NCI-H187 (cell line): ENCODE measurements at places on chromosomes 16 and 17.

DNA sequence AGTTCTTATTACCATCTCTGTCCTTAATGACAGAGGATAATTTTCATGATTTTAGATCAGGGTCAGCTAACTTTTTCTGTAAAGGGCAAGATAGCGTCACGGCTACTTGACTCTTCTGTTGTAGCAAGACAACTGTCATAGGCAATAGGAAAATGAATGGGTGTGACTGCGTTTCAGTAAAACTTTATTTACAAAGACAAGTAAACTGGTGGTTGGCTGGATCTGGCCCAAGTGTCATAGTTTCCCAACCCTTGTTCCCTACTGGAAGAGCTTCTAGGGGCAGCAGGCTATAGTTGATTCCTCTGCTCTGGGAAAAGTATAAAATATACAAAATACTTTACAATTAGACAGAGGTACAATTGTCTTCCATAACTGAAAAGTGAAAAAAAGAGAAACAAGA, 50.6 kb upstream of the VPS4A start:
- DNase-seq: no peak

DNA sequence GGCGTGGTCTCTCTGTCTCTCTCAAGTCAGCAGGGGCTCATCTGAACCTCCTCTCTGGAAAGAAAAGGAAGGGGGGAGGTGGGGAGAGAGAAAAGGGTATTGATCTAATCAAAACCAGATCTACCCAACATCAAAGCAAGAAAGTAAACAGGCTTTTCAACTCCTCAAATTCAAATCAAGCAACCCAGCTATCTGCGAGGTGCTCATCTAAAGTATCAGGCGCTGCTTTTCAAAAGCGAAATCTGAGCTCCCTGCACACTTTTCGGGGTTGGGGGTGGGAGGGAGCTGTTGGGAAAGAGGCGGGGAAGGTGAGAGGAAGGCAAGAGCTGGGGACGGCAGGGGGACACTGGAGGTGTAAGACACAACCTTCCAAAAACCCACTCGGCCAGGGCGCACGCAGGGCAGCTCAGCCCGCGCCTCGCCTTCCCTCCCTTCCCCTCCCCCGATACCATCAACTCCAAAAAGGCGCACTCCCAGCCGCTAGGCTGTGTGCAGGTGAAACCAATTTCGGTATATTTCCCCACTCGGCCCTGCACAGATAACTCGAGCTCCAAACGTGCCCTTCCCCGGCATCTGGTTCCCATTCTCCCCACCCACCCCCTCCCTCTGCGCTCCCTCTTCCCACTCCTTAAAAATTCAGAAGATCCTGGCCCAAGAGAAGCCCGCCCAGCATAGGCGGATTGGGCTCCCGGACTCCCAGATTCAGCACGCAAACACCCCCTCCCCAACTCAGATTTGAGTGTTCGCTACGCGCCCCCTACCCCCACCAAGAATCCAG, 2.6 kb downstream of the AXIN2 start:
- DNase-seq: no peak

GRCh38 chr17:19024101-19025078, 19.8 kb upstream of the FAM83G start:
- no peak for DNase-seq

DNA sequence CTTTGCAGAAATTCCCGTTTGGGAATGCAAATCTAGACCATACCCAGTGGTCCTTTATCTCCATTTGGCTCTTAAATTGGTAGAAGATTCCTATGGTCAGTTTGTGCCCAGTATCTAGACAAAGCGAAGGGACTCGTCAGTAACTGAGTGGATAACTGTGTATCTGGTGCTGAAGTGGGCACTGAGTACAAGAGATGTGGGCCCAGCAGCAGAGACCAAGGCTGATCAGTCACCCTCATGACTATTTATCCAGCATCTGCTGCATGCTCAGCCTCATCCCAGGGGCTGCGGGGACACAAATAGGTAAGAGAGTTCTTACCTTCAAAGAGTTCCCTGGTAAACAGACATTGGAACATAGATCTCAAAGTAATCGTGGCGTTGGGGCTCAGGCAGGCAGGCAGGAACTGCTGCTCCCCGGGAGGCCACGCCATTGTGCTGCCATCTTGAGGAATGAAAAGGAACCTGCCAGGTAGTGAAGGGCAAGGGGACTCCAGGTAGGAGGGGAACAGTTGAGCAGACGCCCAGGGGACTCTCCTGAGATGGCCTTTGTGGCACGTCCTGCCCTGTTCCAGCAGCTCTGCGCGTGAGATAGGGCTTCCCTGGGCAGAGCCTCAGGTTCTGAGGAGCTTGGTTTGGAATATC, 10.3 kb downstream of the NT5M start:
- DNase-seq: no peak

- no peak for DNase-seq
These were observed 59.2 kb downstream of the TEX14 start for GRCh38 chr17:58632324-58633314.

GRCh38 chr16:79677799-79678530, 77.4 kb upstream of the MAF start:
- no peak for DNase-seq

GRCh38 chr17:55383771-55384642, 37.6 kb downstream of the MMD start:
- no peak for DNase-seq

GRCh38 chr17:27567563-27567859, 63.5 kb upstream of the LGALS9 start:
- no peak for DNase-seq

GRCh38 chr17:46940692-46941404, 17.9 kb downstream of the GOSR2 start:
- peak; percentile 55 for DNase-seq

DNA sequence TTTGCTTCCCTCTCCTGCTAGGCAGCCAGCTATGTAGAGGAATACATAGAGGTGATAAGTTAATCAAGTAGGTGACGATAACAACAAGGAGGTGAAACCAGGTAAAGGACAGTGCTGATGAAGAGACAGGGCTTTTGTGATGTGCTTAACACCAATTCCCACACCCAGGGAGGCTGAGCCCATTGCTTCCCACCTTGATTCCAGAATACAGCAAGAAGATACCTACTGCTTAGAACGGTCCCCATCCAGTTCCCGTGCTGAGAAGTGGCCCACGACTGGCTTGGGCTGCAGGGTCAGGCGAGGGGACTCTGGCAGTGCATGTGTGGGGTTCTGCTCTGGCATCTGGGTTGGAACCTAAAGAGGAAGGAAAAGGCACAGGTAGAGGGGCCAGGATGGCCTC, 16.1 kb upstream of the GFAP start:
- no peak for DNase-seq

- DNase-seq: no peak
These were observed 1.5 kb upstream of the NUDT16L1 start for GRCh38 chr16:4691666-4692412.

GRCh38 chr17:82830249-82830661, 9.6 kb downstream of the ZNF750 start:
- peak; percentile 44 for DNase-seq

GRCh38 chr17:64334851-64335250, 55.8 kb downstream of the PECAM1 start:
- DNase-seq: no peak

DNA sequence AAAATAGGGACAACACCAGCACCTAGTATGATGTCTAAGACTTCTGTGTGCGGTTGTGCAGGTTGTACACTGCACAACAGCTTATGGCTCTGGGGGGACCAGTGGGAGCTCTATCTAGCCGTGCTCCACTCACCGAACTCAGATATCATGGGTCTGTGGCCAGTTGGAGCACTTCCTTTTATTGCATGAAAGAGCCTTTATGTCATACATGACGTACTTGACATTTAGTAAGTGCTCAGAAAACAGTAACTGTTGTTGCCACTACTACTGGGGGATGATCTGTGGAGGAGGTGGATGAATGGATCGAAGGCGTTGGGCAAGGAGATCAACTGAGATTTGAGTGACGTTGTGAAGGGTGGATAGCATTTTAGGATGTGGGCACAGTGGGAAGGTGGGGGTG, 368.8 kb downstream of the SNX29 start:
- DNase-seq: no peak

DNA sequence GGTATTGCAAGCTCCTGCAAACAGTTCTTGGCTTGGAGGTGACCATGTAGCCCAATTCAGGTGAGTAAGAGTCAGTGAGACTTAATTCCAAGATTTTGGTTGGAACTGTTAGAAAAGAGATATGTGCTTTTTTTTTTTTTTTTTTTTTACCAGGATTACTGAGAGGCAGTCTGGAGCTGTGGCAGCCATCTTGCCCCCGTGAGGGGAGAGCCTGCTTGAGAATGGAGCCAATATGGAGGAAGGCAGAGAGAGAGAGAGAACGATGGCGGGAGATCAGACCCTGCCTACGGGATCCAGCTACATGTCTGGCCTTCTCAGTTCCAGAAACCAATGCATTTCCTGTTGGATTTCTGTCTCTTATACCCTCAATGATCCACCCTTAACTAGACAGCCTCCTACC, 97.8 kb downstream of the MYH11 start:
- no peak for DNase-seq

- no peak for DNase-seq
These were observed 11.6 kb downstream of the ST6GALNAC1 start for GRCh38 chr17:76631821-76632565.

DNA sequence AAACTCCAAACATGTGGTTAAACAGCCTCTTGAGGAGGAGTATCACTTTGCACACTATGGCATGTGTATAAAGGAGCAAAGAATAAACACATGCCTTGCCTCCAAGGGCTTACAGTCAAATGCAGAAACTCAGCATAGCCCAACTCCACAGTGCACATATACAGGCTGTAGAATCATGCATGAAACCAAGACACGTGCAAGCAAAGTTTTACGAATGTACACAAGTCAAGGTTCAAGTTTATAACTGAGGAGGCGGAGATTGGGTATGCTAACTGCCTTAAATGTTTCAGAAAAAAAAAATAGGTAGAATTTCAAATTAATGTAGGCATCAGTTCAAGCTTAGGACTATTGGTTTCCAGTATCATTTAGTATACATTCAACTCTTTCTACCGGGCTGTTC, 321.1 kb downstream of the SOX9 start:
- DNase-seq: no peak

GRCh38 chr17:30225112-30225511, 10.4 kb downstream of the SLC6A4 start:
- no peak for DNase-seq

DNA sequence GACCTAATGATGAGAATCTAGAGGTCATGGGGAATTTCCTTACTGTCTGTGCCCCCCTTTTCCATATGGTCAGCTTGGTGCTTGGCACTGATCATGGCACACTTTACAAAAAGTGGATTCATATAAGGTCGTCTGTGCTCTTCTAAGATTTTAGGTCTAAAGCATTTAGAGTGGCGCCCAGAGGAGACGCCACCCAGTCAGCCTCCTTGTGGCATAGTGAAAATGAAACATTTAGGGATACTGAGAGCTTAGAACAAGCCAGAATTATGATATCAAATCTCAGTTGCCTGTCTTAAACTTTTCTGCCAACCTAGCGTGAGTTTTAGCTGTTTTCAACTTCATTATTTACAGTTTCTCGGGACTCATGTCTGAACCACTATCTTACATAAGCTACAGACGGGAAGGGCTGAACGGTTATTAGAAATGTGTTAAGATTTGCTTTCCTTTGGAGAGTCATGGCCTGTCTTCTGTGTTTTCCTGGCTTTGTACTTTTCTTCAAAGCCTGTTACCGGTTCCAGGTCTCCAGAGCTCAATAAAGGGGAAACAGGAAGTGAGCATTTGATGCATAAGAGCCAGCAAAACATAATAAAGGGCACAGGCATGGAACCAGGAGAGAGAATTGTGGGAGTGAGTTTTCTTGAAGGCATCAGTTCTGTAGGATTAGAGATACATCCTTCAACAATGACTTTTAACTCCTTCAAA, 13.7 kb downstream of the ZNRF1 start:
- no peak for DNase-seq
